ENCODE measurements at places on chromosomes 4 and X.

DNA sequence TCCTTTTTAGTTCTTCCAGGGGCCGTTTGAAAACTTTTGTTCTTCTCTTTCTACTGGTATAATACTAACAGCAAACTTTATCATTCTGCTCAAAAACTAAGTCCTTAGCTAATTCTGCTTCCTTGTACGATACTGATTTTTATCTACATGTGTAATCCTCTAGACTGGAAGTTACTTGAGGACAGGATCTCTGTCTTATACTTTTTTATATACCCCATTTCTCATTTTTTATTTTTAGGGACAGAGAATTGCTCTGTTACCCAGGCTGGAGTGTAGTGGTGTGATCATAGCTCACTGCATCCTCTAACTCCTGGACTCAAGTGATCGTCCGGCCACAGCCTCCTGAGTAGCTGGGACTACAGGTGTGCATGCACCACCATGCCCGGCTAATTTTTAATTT, 2.2 kb downstream of the COX7B start:
- DNase-seq: no peak

GRCh38 chr4:185881430-185881829, 69.4 kb upstream of the SORBS2 start:
- no peak for DNase-seq

GRCh38 chr4:98586962-98587354, 71.5 kb downstream of the TSPAN5 start:
- no peak for DNase-seq

DNA sequence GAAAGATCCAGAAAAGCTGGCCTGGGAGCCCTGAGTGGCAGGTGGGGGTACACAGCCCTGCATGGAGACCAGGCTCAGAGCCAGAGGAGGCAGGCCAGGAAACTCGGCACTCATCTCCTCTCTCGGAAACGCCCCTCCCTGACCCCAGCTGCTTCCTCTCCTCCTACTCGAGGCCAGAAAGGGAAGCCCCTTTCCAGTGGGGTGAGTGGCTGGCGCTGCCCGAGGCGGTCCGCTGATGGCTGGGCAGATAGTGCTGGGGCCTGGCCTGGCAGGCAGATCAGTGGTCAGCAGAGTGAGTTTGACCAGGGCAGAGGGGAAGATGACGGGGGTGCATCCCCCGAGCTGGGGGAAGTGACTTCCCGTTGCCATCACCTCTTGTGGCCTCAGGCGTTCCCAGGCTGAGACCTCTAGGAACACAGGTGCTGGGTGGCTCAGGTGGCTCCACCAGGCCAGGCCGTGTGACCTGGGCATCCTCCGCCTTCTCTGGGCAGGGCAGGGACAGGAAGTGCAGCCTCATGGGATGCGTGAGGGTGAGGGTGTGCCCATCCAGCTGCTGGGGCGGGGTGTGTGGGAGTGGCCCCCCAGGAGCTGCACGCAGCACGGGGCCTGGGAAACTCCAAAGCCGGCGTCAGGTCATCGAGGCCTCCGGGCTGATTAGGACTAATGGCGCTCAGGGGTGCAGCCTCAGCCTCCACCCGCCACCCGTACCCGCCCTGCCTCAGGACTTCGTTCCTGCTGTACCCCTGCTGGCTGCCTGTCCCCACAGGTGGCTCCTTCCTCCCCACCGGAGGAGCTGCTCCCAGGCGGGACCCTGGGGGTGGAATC, 5.7 kb downstream of the SH3BP2 start:
- peak; percentile 81 for DNase-seq

DNA sequence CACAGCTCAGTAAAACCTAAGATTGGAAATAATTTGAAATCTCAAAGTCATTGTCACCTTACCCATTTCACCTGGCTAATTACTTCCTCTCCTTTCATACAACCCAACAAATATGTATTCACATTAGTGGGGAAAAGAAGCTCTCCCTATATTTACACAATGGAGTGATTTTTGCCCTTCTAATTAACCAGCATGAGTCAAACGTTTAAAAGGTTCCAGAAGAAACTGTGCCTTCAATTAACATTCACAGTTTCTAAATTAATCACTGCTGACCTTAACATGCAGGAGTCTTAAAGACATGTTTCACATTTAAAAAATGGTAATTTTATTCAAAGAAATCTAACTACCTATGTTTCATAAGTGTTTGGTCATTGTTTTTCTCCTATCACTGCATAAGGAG, 254.6 kb downstream of the CBLL2 start:
- no peak for DNase-seq

DNA sequence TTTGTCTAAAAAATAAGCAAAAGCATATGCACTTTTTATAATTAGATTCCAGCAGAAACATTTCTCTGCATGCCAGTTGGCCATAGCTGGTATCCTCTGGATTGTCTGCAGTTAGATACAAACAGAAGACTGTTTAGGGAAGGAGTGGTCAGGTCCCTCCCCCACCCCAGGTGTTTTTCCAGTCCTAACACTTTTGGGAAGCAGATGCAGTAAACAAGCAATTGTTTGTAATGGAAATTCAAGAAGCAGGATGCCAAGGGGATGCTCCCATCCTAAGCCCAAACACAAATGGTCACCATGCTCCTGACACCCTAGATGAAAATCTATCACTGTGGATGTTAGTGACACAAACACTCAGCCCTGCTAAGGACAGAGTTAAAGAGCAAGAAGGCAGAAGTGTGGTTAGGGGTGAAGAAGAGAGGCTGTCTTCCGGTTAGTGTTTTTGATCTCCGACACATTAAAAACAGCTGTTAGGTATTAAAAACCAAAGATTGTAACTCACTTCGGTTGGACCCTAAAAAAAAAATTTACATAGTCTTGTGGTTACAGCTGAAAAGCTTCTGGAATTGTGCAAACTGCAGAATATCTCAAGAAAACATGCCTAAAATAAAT, 7.9 kb downstream of the LEF1 start:
- no peak for DNase-seq

DNA sequence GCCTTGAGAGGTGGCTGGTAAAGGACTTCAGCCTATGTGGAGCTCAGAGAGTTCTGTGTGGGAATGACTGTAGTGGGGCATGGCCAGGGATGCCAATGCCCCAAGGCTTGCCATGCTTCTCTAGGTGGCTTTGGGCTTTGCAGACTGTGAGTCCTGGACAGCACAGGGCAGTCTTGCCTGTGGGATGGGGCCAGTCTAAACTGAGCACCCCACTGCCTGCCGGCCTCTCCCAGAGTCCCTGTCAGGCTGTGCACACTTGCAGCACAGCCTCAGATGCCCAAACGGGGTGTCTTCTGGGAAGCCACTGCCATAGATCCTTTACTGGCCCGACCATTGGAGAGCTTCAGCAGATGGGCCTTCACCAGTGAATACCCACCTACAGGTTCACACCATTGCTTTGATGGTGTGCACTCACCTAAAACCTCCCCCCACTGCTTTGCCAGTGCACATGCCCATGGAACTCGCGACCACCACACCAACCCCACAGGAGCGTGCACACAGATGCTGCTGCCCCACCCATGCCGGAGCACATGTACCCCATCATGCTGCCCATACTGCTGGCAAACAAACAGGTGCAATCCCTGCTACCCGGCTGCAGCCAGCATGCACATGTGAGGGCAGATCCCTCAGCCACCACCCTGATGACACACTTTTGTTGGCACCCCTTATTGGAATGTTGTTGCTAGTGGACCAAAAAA, 97.3 kb upstream of the CNKSR2 start:
- no peak for DNase-seq

DNA sequence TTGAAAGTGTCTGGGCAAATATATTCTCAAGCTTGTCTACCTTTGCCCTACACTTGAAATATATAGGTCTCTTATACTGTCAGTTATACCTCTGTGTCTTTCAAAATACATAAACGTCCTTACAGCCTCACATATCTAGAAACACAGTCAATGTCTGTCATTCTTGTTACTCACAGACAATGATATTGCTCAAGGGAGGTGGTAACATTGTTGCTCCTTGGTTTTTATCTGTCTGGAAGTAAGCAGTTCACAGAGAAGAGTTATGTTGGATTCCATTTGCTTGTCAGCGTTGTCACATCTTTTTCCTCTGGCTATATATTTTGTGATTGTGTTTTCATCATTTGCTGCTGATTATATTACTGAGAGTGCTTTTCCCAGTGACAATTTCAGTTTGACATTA, 1528.9 kb downstream of the PCDH7 start:
- DNase-seq: no peak
